ENCODE measurements at places on chromosomes 11 and 22.

DNA sequence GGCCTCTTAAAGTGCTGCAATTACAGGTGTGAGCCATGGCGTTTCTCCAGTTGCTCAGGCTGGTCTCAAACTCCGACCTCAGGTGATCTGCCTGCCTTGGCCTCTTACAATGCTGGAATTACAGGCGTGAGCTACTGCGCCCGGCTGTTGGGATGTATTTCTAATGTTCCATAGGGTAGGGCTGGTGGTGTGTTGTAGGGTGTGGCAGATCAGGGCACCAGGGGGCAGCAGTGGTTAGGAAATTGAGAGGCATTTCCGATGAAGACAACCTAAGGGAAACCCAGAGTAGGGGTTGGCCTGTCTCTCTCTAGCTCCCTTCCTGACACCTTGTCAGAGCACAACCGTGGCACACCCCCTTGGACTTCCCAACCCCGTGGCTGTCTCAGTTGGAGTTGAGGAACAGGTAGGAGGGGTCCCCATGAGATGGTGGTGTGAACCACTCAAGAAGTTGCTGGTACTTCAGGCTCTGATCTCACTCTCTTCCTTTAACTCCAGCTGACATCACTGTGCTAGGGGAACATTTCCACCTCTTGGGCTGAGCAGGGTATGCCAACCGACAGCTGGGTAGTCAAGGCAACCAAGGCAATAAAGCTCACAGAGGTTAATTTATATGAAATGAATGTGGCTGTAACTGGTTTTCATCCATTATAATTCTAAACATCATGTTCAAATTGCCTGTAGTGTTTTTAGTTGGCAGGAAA is 33.0 kb downstream of the YWHAH start:
- DNase-seq: peak; percentile 53

GRCh38 chr22:35812600-35812999 is 94.9 kb downstream of the APOL5 start:
- DNase-seq: no peak

DNA sequence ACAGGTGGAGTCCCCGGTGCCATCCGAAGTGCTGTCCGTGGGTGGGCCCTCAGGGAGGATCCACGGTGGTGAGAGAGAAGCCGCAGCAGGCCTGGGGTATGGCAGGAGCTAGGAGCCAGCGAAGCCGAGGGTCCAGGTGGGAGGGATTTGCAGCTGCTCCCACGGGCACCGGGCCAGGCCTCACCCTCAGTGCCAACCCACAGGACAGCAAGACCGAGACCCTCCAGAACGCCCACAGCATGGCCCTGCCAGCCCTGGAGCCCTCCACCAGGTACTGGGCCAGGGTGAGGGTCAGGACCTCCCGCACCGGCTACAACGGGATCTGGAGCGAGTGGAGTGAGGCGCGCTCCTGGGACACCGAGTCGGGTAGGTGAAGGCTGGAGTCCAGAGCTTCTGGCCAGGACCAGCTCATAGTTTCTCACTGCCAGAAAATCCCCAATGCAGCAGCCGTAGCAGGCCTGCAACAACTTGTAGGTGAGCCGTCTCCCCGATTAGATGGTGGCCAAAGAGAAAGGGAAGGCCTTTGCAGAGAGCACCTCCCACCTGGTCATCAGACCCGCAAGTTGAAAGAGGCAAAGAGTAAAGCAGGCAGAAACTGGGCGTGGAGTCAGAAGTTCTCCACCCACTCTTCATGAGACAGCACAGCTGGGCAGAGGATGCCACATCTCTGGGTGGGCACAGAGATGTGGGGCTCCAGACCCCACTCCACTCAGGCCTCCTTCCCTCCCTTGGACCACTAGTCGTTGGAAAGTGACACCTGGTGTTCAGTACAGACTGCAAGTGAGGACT is 20.4 kb downstream of the CSF2RB start:
- no peak for DNase-seq

GRCh38 chr11:19861171-19861570 is 148.5 kb downstream of the NAV2 start:
- no peak for DNase-seq

DNA sequence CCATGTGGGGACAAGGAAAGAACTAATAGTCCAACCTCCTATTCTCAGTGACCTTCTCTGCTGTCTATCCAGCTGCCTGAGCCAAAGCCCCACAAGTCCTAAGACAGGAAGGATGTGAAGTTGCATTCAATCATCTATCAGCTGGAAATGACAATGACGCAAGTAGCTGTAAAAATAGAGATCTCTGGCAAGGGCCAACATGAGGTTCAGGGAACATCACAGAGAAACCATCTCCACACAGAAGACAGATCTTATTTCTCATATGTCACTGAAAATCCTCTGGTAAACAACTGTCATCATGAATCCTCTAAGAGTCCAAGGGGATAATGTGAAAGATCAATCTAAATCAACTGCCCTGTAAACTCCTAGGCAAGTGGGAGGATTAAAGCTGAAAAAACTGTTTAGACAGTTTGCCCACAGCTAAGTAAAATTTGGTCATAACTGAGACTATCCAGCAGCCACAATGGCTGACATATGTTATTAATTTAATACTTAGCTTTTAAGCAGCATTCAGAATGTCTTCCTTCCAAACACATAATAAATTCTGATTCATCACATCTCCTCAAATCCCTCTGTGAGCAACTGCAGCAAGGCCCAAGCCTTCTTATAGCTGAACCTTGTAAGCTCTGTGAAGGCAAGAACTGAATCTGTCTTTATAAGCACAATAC is 52.1 kb downstream of the ALG9 start:
- DNase-seq: no peak

- no peak for DNase-seq
These were observed 12.1 kb upstream of the SIGIRR start for GRCh38 chr11:426851-427250.

- no peak for DNase-seq
These were observed 5.5 kb downstream of the TOLLIP start for GRCh38 chr11:1303973-1304372.

DNA sequence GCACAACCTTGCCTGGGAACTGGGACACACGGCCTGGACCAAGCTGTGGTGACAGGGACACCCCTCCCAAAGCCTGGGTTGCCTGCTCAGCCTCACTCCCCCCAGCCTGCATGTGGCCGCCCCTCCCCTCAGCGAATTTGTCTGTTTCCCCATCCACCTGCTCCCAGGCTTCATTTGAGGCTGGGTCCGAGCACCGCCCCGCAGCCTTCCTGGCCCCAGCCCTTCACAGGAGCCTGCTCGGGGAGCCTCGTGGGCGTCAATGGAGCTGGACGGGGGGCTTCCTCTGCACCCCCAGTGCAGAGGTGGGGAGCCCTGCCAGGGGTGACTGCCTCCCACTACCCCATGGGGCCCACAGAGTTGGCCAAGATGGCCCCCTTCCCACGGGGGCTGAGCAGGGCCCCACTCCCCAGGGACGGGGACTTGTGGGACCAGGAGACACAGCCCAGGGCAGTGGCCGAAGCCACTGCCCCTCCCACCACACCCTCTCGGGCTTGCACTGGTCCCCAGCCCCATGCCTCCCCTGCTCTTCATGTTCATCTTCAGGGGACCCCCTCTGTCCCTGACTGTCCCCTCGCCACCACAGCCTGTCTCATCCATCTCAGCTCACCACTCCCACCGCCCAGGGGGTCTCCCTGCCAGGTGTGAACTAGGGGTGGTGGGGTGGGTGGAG is 91.7 kb downstream of the WNT7B start:
- no peak for DNase-seq

DNA sequence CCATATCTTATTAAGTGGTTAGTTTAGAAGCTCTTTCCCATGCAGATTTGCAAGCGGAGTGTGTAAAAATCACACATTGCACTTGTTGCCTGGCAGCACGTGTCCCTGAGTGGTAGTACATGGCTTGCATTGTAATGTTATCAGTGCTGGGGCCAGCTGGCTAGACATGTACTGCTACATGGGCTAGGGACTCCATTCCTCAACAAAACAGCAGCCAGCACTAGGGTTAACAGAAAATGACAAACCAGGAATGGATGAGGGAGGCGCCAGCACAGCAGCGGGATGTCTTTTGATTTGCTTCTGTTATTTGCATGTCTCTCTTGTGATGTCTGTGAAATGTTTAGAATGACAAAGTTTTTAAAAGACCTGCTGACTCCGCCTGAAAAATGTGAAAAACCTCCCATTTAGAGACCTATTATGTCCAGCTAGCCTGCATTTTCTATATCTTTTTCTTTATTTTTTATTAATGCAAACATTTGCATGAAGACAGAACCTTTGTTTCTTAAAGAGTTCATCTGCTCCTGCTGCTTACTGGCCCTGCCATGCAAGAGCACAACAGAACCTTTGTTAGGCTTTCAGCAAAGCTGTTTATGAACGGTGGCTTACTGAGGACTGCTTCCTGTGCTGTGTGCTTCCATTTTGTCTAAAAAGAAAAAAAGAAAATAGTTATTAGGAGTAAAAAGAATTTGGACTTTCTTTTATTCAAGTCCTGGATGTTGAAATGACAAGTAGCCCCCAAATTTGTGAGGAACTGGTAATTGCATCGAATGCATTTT is 40.7 kb downstream of the CSTPP1 start:
- DNase-seq: no peak

- no peak for DNase-seq
These were observed 52.7 kb downstream of the PHF21B start for GRCh38 chr22:44956840-44957767.

Measured in stimulated activated CD8-positive, alpha-beta memory T cell treated with anti-CD3 and anti-CD28 coated beads, Interleukin-4, amount 100 ng/mL, for 1 hour (primary cell).